ENCODE measurements at places on chromosomes 4 and X.

DNA sequence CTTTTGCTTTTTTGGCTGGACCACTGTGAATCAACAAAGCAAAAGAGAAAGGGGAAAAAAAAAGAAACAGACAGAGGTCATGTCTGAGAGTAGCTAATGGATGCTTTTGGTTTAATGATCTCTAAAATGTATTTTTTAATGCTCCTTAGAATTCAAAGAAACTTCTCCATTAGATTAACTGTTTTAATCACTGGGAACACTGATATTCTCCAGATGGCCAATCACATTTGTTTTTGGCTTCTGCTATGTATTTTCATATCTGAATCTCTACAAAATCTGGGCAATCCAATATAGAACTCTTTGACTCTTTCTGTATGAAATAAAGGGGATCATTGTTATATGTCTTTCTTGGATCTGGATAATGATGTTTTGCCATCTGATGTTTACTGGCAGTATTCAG, 278.2 kb downstream of the ADGRL3 start:
- no peak for DNase-seq

- DNase-seq: peak; percentile 50
Observed at GRCh38 chrX:39705290-39705689, 392.5 kb downstream of the BCOR start.

DNA sequence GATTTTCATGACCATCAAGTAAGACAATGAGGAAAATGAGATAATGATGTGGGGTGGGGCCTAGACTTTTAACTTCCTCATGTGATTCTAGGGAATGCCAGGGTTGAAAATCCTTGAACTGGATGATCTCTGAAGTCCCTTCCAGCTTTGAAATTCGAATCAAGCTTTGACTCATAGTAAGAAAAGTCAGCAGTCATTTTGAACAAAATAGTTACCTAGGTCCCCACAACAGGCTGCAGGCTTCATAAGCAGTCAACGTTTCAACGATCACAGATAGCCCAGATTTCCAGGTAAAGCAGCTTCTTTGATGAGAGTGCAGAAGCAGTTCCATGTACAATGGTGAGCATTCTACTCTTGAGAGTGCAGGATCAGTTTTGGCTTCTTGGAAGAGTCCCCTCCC, 93.7 kb downstream of the GRIA3 start:
- peak; percentile 19 for DNase-seq

DNA sequence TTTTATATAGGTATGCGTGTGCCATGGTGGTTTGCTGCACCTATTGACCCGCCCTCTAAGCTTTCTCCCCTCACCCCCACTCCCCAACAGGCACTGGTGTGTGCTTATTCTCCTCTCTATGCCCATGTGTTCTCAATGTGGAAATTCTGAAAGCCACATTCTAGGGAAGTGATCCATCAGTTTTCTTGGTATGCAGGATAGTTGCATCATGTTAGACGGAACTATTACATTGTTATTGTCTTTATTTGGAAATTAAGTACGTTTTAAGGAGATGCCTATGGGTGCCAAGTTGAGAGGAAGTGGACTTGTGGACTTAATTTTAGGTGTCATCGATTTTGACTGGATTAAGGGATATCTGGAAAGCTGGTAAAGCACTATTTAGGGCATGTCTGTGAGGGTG, 204.6 kb downstream of the RBM46 start:
- DNase-seq: no peak

GRCh38 chr4:123403080-123403604, 6.5 kb downstream of the SPRY1 start:
- no peak for DNase-seq

DNA sequence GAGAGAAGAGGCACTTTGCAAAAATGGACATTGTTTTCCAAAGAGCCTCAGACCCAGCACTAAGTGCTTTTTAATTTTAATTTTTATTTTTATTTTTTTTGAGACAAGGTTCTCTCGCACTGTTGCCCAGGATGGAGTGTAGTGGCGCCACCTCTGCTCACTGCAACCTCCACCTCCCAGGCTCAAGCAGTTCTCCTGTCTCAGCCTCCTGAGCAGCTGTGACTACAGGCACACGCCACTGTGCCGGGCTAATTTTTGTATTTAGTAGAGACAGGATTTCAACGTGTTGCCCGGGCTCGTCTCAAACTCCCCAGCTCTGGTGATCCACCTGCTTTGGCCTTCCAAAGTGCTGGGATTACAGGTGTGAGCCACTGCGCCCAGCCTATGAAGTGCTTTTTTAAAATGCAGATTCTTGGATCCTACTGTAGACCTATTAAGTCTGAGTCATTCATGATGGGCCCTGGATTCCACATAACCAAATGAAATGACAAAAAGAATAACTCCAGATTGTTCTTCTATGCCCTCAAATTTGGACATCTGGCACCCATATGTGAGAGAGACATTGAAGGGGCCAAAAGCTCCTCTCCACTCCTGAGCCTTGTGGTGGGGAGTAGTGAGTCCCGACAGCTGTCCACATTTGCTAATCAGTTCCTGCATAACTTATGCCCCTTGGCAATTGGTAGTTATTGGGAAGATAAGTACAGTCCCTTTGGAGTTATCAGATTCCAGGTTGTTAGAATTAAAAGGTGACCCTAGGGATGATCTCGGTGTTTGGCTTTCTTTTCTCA, 3.6 kb downstream of the NOCT start:
- no peak for DNase-seq

DNA sequence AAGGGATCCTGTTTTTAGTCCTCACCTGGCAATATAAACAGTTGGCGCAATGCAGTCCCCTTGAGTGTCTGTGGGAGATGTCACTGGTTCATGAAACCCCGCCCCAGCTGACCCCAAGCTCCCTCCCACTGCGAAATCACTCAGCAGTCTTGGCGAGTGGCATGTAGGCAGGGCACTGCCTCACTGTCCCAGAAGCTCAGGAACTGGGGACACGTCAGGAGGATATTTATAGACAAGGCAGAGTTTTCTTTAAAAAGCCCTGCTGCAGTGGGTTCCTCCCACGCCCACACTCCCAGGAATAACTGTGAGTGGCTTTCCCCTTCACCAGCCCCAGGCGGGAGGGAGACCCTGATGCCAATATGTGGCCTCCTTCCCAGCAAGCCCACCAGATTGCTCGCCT, 44.3 kb upstream of the PPP2R2C start:
- DNase-seq: no peak

Data from hematopoietic multipotent progenitor cell treated with erythropoietin and hydrocortisone succinate and interleukin-3 and kit ligand, for 4 days (in vitro differentiated cells).